Left colon (tissue), 2 donors: ENCODE measurements at places on chromosomes 1 and 21.
A peak's percentile ranks its signal among the peaks of the same experiment; 100 is the strongest.

- no peak for DNase-seq
These were observed 21.7 kb upstream of the CTSK start for GRCh38 chr1:150829751-150830150.

DNA sequence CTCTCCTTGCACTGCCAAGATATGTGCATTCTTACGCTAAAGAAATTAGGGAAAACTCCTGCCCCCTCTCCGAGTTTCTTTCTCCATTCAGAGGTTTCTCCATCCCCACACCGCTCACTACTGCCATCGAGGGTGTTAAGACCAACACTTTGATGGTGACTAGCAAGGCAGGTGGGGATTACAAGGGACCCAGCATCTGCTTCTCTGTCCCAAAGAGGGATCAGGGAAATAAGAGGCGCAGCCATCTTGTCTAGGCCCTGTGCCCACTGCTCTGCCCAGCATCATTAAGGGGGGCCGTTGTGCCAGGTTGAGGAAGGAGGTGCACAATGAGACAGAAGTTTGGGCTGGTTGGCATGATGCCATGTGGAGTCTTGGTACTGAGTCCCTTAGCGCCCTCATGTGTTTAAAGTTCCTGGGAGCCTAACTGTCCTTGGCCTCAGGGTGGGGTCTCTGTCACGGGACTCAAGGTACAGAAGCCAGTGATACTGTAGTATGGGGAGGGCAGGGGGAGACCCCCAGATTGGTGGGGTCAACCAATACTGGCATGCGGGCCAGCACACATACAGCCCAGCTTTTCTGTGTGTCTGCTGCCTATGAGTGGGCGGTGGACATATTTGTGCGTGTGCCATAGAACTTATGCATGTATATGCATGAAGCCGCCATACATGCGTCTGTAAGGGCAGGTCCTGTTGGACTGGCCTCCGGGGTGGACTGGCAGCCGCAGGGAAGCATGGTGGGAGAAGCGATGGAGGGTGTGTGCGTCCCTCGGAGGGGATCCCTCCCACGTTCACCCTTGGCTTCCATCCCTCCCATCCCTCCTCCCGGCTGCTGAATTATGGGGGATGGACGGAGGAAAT lies 5.5 kb downstream of the EFNA3 start:
- DNase-seq = peak; percentile 82

DNA sequence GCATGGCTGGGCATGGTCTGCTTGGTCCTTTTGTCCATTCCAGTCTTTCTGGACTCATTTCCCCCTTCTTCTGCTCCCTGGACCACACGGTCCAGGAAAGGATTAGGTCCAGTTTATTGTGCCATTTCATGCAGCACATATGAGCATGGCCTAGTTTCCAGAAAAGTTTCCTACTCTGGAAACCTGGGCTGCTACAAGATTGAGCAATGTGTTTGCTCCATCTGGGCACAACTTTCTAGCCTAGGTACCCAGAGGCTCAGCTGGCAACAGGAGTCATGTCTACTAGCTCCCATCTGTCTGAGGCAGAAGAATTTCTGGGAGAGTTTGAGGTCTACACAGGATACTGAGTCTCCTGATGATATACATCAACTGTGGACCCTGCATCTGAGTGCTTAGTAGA lies 14.8 kb downstream of the FMOD start:
- peak; percentile 2 for DNase-seq

DNA sequence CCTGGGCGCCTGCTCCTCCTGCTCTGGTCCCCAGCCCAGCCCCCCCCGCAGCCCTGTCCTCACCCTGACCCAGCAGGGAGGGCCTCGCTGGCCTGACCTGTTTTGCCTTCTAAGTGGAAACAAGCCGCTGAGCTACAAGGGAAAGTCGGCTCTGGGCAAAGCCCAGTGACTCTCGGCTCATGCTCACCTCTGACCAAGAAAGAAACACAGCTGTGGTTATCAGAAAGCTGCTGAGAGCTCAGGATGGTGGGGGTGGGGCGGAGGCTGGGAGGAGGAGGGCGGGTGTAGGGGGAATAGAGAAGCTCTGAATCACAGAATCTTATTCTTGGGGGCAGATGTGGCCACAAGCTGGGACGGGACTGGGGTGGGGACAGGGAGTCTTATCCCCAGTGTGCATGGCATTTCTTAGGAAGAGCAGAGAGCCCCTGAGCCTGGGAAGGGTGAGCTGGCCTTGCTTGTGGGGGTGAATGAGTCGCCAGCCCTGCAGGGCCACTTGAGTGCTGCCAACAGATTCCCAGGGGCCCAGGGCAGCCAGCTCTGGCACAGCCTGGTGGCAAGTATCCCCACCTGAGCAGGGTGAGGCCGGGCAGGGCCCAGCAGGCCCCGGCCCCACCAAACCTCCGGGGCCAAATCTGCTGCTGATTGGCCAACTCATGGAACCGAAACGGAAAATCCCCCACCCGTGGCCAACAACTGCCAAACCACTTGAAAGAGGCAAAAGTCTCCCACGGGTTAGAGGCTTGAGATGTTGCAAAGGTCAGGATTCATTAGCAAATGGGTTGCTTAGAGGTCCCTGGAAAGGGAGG lies 120.6 kb downstream of the SPSB1 start:
- peak; percentile 62 for DNase-seq

GRCh38 chr1:90262286-90262685 lies 267.4 kb downstream of the ZNF326 start:
- no peak for DNase-seq

- DNase-seq = peak; percentile 40
These were observed 15.2 kb downstream of the GPR161 start for GRCh38 chr1:168121401-168122011.

GRCh38 chr1:51423073-51423821 lies 92.9 kb upstream of the TTC39A start:
- DNase-seq = no peak

DNA sequence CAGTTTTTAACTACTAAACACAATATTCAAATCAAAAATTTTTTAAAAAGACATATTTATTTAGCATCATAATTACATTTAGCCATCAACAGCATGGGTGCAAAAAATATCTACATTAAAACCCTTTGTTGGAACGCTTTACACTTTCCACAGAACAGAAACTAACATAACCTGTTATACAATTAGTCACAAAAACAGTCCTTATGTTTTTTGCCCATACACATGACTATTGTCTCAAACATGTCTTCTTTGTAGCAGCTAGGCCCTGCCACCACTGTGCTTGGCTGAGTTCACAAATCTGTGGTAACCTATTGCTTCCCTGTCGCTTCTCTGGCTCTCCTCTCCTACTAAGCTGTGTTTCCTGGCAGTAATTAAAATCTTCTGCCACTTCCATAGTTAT lies 1350.0 kb upstream of the ADGRL2 start:
- no peak for DNase-seq

DNA sequence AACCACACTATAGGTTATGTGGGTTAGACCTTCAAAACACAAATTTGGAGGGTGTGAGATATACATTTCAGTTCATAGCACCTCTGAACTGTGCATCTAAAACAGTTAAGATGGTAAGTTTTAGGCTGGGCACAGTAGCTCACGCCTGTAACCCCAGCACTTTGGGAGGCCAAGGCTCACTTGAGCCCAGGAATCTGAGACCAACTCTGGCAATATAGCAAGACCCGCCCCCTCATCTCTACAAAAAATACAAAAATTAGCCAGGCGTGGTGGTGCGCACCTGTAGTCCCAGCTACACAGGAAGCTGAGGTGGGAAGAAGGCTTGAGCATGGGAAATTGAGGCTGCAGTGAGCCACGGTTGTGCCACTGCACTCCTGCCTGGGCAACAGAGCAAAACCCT lies 47.9 kb downstream of the NAV1 start:
- no peak for DNase-seq

- no peak for DNase-seq
These were observed 246.9 kb upstream of the LRRC7 start for GRCh38 chr1:69320757-69321211.

DNA sequence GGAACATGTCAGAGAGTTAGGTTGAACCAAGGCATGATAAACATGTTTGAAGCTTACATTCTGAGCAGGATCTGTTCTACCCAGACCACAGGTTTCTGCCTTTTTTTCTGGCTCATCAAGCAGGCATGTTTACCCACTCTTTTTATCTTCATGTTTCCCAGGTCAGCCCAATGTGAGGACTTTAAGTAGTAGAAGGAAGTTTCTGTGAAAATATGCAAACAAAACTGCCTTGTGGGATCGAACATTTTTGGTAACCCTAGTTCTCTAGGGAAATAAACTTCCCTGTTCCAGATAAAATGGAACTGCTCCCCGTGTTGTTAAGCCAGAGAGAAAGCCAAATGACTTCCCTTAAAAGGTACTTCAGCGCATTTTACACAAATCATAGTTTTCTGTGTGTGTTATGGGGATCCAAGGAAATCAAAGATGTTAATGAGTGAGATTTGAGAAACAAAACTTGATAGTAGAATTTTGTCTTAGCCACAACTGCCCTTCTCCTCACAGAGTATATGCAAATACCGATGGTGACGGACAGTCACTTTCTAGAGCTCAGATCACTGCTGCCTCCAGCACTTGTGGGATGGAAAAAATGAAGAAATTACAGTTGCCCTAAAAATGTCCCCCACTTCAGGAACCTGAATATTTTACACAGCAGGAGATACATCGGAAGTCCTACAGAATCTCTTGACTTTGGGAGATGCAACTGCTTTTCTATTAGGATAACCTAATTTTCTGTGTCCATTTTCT lies 765 bp upstream of the HIPK1 start:
- DNase-seq = no peak

DNA sequence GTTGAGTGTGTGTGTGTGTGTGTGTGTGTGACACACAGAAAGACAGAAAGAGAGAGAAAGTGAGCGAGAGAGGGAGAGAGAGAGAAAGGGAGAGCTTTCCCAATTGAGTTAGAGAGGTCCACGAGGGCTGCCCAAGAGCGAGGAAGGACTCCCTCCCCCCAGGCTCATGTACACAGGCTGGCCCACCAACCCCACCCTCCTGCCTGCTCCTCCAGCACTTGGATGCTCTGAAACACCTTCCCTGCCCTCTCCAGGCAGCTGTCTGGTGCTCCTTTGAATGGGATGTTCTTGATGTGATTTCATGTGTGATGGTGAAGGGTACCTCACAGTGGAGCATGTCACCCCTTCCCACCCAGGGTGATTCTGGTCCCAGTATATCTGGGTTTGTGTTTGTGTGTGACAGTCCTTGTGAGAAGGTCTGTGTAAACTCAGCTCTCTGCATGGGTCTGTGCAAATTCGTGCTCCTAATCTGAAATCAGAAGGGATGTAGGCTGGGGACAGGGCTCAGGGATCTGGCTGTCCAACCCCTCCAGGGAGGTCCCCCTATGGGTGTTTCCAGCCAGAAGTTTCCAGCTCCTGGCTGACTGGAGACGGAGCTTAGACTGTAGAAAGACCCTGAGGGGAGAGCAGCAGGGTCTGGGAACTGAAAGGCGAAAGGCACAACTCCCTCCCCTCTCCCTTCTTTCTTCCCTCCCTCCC lies 6.8 kb upstream of the PEAR1 start:
- no peak for DNase-seq

DNA sequence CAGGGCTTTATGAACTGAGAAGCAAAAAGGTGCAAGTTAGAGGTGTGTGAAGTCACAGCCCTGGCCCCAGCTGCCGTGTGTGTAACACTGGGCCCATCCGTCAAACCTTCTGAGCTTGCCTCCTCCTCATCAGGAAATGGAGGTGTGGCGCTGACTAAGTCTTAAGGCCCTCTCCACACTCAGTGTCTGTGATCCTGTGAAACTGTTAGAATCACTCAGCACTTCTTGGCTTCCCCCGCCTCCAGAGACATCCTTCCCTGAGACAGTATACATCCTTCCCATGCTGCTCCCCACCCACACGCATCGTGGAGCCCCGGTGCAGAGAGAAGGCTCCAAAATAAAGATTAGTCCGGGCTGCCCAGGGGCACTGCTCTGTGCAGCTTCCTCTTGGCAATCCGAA lies 33.3 kb downstream of the LRP8 start:
- no peak for DNase-seq

DNA sequence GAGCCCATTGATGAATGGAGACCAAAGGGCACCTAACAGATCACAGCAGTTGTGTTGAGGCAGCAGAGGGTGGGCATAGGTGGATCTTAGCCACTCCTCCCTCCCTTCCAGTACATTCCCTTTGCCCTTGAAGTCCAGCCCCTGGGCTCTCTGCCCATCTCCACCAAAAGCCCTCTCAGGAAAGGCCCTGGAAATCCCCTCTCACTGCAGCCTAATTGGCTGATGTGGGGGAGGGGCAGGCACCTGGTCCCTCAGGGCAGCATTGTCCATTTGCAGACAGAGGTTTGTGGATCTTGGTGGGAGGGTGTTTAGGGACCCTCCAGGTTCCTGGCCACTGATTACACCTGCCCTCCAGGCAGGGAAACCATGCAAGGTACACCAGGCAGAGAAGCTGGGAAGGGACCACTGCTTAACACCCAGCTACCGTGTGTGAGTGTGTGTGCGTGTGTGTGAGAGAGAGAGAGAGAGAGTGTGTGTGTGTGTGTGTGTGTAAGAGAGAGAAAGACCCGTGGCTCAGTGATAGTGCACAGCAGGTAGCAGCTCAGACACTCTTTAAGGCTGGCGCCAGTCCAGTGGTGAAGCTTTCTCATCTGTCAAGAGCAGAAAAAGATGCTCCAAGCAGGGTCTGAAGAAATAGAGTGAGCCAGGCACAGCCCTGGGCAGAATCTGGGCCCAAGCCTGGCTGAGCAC lies 71.1 kb downstream of the MATN1 start:
- DNase-seq = no peak

DNA sequence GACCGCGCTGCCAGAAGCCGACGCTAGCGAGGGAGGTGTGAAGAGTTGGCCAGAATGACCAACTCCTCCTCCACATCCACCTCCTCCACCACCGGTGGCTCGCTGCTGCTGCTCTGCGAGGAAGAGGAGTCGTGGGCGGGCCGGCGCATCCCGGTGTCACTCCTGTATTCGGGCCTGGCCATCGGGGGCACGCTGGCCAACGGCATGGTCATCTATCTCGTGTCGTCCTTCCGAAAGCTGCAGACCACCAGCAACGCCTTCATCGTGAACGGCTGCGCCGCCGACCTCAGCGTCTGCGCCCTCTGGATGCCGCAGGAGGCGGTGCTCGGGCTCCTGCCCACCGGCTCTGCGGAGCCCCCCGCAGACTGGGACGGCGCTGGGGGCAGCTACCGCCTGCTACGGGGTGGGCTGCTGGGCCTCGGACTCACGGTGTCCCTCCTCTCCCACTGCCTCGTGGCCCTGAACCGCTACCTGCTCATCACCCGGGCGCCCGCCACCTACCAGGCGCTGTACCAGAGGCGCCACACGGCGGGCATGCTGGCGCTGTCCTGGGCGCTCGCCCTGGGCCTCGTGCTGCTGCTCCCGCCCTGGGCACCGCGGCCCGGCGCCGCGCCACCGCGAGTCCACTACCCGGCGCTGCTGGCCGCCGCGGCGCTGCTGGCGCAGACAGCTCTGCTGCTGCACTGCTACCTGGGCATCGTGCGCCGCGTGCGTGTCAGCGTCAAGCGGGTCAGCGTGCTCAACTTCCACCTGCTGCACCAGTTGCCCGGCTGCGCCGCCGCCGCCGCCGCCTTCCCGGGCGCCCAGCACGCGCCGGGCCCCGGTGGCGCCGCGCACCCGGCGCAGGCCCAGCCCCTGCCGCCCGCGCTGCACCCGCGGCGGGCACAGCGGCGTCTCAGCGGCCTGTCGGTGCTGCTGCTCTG lies 1.2 kb downstream of the GPR88 start:
- DNase-seq = peak; percentile 18

GRCh38 chr21:22754746-22755145 lies 1756.5 kb downstream of the NCAM2 start:
- no peak for DNase-seq
